Osteocyte (in vitro differentiated cells): ENCODE measurements at places on chromosomes 1 and 21. TPM values are rescaled to one million over a fixed set of nuclear protein-coding genes. Genes with fewer than 3 reads are reported as not detected.

DNA sequence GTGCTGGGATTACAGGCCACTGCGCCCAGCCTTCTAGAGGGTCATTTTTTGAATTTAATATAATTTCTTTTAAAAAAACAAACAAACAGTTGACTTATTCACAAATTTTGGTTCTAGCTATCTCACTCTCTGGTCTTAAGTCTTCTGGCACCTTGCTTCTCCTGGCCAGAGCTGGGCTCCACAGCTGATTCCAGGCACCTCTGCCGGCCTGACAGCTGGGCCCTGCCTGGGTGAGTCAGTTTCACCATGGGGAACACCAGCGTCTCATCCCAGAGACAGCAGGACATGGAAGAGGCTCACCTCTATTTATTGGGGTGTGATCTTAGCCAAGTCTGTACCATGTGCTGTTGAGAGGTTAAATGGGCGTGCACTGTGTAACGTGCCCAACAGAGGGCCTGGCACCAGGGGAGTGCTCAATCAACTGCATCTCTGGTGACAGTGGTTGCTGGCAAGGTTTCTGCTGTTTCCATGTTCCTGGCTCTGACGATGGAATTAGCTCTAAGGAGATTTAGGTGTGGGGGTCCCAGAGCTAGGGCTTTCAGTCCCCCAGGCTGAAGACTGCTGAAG lies 956 bp downstream of the CPLANE2 start:
- no peak for DNase-seq

The B3GALT6 gene
- 38.6 and 39.8 TPM in 2 replicates for total RNA-seq

GRCh38 chr1:17121881-17122280 lies 2.6 kb upstream of the PADI2 start:
- DNase-seq = no peak

- no peak for DNase-seq
Measured at GRCh38 chr21:31983120-31983519, 110.3 kb downstream of the HUNK start.

DNA sequence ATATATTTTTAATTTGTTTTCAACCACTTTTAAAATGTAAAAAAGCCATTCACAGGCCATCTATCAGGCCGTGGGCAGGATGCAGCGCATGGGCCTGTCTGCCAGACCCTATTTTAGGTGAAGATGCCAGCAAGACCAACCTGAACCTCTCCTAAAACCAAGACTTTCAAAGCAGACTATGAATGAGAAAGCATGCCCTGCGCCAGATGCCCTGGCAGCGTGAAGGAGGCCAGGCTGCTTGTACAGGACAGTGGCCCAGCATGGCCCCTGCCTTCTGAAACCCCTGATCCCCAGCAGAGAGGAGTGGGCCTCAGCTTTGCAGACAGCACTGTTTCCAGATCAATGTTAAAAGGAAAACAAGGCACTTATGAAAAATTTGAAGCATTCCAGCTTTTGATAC lies 31.6 kb downstream of the WDR4 start:
- DNase-seq = no peak

DNA sequence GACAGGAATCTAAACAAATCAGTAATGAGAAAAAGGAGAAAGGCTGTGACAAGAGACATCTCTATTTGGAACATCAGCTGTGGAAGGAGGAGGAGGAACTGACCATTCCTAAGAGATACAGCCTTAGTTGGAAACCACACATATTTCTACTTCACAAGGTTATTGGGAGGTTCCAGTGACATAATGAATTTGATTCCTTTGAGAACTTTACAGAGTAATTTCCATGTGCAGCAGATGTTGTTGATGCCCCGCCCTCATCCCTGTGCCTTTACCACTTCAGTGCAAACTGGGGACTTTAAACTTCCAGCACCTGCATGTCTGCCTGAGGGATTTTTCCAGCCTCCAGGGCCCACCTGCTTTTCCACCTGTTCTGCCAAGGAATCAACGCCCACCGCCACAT lies 9.3 kb upstream of the ST6GALNAC5 start:
- DNase-seq = no peak

- DNase-seq = no peak
Measured at GRCh38 chr21:15826147-15826780, 96.5 kb downstream of the USP25 start.

DNA sequence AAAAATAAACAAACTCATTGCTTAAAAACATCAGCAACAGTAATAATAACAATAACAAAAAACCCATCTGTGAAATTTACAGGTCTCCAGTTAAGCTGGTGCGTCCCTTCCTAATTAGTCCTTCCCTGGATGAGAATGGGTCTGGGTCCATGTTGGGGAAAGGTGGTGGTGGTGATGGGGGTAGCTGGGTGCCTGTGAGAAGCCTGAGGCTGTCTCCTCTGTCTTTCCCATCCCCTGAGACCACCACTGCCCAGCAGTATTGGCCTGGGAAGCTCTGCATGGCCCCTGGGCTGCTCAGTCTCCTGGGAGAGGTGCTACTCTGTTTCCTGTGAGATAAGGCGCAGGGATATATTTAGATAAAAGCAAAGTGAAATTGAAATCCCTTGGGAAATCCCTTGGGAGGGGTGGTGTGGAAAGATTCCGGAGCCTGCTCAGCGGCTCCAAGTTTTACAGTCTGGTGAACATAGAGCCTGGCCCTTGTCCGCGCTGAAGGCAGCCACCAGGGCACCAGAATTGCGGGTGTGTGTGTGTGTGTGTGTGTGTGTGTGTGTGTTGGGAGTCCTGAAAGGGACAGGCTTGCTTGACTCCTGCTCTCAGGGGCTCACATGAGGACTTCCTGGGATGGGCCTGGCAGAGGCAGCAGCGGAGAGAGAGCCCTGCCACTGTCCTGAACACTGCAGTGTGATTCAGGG lies 150.2 kb downstream of the FOXD2 start:
- DNase-seq = peak; percentile 56

GRCh38 chr1:91148641-91149069 lies 126.8 kb upstream of the ZNF644 start:
- DNase-seq = no peak

DNA sequence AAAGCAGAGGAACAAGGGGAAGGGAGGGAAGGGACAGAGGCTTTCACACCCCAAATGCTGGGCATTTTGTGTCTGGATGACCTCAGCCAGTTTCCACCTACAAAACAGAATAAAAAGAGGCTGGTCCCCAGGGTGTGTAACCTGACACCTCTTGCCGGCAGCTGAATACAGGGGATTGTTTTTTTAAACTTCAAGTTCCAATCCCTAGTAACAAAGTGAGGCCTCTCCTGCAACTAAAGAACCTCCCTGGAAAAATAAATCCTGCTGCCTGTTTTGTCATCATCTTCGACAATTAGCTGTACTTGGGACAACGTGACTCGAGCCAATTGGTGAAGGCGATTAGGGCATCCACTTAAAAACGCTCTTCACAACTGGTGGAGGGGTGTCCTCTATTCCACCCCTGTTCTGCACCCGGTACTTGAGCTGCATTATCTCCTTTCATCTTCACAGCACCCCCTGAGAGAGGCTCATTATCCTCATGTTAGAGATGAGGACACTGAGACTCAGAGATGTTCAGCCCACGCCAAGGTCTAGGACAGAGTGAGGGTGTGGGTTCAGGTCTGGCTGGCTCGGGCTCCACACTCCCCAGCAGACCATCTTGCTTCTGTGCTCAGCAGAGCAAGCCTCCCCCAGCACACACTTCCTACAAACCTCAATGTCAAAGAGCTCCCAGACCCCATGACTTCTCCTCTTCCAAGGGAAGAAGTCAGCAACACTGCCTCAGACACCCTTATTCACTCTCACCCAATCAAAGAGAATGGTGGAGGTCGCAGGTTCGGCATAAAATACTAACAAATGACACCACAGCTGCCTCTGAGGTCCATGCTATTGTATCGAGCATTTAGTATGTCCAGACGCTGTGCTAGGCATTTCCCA lies 15.2 kb downstream of the ITPKB start:
- DNase-seq = no peak

The RYR2 gene
- 0.03 and 0.05 TPM in 2 replicates for total RNA-seq

- DNase-seq = no peak
Measured at GRCh38 chr1:208557046-208557722, 313.0 kb upstream of the PLXNA2 start.

DNA sequence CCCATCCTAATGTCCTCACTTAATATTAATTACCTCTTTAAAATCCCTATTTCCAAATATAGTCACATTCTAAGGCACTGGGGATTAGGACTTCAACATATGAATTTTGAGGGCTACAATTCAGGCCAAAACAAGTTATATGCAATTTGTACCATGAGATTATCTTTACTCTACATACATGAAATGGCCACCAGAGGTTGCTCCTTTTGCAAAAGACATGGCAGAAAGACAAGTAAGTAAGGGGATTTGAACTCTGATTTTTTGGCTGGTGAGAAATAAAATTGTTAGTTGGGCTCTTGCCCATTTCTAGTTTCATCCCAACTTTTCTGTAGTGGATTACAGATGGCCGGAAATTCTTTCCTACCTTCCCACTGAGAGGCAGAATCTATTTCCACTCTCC lies 4.8 kb upstream of the ALG6 start:
- no peak for DNase-seq

- DNase-seq = no peak
Measured at GRCh38 chr1:241582921-241583321, 50.7 kb downstream of the KMO start.

DNA sequence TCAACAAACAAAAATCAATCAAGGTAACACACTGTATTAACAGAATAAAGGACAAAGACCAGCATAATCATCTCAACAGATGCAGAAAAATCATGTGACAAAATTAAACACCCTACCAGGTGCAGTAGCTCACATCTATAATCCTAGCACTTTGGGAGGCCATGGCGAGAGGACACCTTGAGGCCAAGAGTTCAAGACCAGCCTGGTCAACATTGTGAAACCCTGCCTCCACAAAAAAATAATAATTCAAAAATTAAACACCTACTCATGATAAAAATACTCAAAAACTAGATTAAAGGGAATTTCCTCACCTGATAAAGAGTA lies 35.3 kb downstream of the PIK3R3 start:
- DNase-seq = no peak

The LCK gene
- not detected in 2 replicates for total RNA-seq

The WNT4 gene
- 0.13 and 0.19 TPM in 2 replicates for total RNA-seq

DNA sequence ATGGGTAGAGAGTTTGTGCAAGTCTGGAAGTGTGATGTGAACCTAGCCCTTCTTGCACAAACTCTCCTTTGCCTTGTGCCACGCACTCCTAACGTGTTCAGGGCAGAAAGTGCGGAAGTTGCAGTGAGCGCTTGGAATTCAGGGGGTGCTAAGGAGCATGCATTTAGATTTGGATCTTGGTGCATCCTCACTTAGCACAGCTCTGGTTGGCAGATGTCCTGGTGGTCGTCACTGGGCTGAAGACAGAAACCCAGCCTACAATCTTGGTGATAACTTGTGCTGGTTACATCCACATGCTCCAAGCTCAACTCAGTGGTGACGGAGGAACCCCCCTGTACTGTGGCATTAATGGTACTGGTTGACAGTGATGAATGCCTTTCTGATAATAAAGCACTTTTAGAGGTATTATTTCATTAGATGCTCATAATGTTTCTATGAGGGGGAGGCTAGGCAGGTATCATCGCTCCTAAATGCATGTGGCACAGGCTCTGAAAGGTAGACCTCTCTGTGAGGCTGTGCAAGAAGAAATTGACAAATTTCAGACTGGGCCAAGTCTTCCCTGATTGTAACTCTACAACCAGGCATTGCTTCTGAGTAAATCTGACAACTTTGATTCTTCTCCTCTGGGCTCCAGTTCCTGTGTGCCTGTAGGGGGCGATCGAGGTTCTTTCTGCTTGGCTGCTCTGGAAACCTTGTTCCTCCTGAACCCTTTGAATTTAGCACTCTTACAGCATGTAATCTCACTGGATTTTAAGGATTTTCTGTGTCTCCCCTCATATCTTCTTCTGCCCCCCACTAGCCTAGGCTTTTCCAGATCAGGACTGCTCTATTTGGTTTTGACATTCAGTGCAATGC lies 40.6 kb downstream of the MAPKAPK2 start:
- DNase-seq = no peak

The TTC39A gene
- 0.73 and 1.3 TPM in 2 replicates for total RNA-seq

The LSM10 gene
- total RNA-seq = 46.5 and 48.2 TPM in 2 replicates

GRCh38 chr1:15063346-15063745 lies 90.2 kb upstream of the TMEM51 start:
- no peak for DNase-seq

DNA sequence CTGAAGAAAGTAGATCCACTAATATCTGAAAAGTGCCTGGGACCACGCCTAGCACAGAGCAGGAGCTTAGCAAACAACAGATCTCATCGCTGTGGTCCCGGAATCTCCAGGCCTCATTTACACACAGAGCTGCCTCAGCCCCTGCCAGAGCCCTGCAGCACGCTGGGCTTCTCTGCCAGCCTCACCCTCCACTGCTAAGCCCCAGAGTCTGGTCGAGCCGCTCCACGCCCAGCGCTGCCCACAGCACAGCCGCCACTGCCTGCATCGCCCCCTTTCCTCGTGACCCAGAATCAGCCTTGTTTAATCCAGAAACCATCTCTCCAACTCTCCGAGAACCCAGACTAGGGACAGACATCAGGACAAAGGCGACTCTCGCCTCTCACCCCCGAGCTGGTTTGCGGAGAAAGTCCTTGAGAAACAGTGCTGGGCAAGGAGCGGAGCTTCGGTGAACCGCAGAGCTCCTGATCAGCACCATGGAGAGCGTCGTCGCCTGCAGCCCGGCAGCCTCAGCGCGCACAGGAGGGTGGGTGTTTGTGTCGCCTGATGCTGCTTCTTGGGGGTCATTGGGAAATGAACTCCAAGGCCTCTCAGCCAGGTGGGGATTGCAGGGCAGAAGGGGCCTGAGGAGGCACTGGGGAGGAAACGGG lies 145.1 kb downstream of the NPHP4 start:
- DNase-seq = no peak

GRCh38 chr1:165631342-165632151 lies 513 bp downstream of the MGST3 start:
- no peak for DNase-seq

- no peak for DNase-seq
Measured at GRCh38 chr1:172959571-172959970, 91.2 kb downstream of the TNFSF18 start.

GRCh38 chr1:162970021-162970420 lies 99.1 kb upstream of the RGS4 start:
- no peak for DNase-seq

The KRTAP20-4 gene
- not detected in 2 replicates for total RNA-seq

The DNAJC6 gene
- 50.8 and 53.8 TPM in 2 replicates for total RNA-seq

DNA sequence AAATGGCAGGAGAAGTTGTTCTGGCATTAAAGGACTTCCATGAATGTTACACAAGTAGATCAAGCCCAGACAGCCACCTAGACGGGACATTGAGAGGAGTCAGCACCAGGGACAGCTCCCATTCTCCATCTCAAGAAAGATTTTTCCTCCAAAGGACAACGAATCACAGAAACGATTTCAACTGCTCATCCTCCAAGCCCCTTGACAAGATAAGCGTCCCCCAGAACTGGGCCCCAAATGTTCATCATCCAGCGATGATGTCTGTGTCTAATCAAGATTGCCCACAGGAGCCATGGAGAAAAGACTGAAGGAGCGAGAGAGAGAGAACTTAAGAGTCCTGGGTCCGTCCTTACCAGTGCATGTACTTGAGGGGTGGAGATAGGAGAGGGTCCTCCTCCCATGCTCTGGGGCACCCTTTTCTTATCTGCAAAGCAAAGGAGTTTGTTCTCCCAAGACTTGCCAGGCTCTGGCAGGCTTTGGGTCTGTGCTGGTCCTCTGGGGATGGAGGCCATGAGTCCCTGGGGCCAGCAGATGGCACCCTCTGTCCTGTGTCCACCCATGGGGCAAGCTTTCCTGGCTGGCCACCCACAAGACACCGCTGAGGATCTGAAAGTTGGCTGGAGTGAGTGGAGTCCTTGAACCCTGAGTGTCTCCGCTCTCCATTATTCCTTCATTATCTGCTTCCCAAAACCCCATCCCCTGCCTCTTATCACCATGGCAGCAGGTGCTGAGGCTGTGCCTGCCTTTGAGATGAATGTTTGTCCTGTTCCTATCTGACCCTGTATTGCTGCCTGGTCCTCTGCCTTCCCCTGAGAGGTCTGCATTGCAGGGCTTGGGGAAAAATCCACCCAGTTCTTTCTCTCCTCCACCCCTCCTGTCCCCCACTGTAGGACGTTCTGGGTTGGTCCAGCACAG lies 164.6 kb downstream of the ACTL8 start:
- DNase-seq = no peak
